ENCODE measurements at places on chromosomes 7 and 10.

- DNase-seq: no peak
Observed at GRCh38 chr7:69067397-69067796, 530.9 kb upstream of the AUTS2 start.

- no peak for DNase-seq
Observed at GRCh38 chr10:4721999-4722753, 103.8 kb upstream of the AKR1E2 start.

DNA sequence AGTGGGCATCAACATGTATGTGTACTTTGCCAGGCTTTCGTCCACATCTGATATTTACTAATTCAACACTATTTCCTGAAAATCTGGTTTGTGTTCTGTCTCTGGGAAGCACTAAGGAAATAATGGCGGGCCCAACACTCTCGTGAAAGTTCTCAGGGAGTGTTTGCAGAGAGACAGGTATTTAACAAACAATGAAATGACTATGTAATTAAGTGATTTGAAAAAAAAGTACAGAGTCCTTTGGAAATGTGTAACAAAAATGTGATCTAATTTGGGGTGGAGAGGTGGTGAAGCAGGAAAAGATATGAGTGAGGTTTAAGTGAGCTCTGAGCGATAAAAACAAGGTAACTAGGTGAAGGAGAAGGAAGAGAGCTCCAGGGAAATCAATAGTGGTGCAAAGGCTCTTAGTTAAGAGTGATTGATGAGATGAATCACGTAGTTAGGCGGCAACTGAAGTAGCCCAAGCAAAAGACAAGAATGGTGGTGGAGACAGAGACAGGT, 95.3 kb upstream of the DNAJB12 start:
- DNase-seq: no peak

- no peak for DNase-seq
Observed at GRCh38 chr7:137146552-137147337, 196.8 kb downstream of the PTN start.

- DNase-seq: no peak
Observed at GRCh38 chr7:131189488-131189887, 138.2 kb upstream of the MKLN1 start.

GRCh38 chr7:33646891-33647391, 258.4 kb upstream of the BMPER start:
- DNase-seq: no peak

GRCh38 chr7:94297397-94297838, 97.3 kb upstream of the COL1A2 start:
- no peak for DNase-seq

- DNase-seq: no peak
Observed at GRCh38 chr7:115812794-115813193, 217.8 kb downstream of the TFEC start.

- no peak for DNase-seq
Observed at GRCh38 chr7:23394488-23395171, 75.7 kb downstream of the IGF2BP3 start.

DNA sequence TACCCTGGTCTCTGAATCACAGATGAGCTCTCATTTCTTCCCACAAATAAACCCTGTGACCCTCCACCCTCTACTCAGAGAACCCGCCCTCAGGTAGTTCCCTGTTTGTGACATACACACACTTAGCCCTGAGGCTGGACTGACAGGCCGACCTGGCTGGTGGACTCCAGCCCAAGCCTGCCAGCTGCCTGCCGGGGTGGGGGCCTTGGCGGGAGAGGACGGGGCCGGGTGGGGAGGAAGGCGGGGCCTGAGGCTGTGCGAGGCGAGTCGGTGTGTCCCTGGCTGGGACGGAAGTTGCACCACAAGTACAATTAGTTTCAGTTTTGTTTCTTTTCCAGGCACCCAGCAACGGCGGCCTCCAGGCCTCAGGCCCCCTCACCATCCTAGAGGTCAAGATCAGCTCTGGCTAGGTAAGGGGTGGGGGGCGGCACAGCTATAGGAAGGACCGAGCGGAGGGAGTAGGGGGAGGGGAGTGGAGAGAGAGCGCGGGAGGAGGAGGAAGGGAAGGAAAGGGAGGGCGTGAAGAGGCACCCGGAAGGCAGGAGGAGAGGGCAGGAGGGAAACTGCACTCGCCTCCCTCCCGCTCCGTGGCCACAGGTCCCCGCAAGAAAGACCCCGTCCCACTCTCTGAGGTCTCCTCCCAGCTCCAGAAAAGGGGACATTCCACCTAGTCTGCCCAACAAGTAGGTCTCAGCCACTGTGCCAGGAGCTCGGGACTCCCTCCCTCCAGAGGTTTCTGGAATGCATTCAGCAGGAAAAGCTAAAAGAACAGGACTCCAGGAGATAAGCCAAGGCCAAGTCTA, at the start of gene TRIM56:
Gene TRIM56 (plus strand): TSS at position 320 of the 803 bp plus-strand sequence. CDS start 1,832 bp downstream, outside the sequence.
- DNase-seq: no peak

- no peak for DNase-seq
Observed at GRCh38 chr7:120775755-120776154, 82.2 kb downstream of the TSPAN12 start.

DNA sequence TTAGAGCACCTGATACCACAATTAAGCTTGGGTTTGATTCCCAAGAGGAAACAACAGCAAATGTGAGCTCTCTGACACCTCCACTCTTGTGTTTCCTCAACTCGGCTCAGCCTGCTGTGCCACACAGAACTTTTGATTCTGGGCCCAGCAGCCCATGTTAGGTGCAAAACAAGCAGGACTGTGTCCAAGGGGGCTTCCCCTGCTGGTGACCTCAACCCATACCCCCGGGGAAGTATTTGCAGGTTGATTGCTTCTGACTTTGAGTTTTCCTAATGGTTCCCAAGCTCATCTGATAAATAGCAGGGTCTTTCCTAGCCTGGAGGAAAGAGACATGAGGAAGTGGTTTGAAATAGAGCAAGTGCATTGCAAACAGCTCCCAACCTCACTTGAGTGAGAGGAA, 43.5 kb upstream of the ADAM12 start:
- no peak for DNase-seq

DNA sequence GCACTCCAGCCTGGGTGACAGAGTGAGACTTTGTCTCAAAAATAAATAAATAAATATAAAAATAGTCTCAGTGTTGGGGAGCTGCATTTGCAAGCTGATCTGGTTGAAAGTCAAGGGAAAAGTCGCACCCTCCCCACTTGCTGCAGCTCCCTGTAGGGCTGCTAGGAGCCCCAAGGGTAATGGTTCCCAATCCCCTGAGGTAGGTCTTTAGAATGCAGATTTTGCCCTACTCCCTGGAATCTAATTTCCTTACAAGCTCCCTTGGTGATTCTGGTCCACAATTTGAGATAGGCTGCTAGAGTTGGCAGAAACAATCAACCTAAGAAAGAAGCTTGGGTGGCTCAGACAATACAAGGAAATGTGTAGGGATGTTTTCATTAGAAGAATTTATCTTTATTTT, 232.5 kb upstream of the YAE1 start:
- DNase-seq: no peak

DNA sequence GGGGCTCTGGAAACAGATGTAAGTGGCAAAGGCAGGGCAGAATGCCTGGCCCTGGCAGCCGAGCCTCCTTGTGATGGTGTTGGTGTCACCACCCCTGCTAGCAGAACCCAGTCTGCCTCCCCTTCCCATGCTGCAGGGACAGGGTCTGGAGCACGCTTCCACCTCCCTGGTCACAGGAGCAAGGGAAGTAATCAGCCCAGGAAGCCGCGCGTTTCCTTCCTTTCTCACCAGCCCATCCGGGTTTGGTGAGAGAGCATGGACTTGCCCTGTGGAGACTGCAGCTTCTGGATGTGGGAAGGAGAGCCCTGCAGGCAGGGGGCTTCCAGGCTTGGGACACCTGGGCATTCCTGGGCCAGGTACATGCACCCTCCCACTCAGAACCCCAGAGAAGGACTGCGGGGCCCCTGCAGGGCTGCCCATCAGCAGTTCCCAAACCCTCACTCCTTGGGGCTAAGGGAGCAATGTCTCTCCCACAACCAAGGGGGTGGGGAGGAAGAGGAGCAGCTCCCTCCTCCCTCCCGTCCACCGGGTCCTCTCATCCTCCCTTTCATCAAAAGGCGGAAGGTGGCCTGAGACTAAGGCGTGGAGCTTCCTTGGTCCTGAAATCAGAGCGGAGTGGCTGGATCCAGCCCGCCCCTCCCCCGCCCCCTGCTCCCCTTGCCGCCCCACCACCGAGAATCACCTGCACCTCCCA, 1.8 kb downstream of the MMRN2 start:
- no peak for DNase-seq

GRCh38 chr7:30163231-30163894, 28.6 kb downstream of the MTURN start:
- DNase-seq: no peak

GRCh38 chr10:3469639-3470020, 297.0 kb upstream of the PITRM1 start:
- no peak for DNase-seq

- DNase-seq: no peak
Observed at GRCh38 chr7:16916105-16916639, 34.4 kb upstream of the AGR3 start.

DNA sequence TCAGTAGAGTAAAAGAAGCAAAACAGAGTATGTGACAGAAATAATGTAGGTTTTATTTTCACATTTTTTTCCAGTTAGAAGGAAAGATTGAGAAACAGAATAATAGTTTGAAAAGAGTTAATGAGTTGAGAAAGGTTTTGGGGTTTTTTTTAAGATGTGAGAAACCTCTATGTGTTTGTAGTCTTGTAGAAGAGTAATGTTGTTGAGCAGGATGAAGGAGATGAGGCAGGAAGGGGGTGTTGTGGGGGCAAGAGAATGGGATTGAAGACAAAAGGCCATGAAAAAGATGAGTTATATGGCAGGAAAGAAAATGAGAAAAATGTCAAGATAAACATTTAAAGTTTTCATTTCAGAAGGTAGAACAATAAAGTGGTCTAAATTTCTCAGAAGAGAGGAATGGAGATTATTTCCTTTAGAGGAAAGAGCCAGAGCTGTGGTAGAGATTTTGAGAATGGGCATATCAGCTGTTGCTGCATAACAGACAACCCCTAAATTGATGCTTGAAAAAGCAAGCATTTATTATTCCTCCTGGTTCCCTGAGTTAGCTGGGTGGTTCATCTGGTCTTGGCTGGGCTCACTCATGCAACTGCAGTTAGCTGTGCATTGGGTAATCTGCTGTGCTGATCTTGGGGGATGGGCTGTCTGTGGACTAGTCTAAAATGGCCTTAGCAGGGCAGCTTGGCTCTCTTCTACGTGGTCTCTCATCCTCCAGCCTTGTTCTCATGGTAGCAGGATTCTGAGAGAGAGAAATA, 27.1 kb downstream of the PCGF5 start:
- DNase-seq: no peak

GRCh38 chr10:121844537-121844936, 83.3 kb downstream of the ATE1 start:
- no peak for DNase-seq

All from cortex of kidney (tissue), 1 donor.